ENCODE measurements at places on chromosomes 6 and 20.

DNA sequence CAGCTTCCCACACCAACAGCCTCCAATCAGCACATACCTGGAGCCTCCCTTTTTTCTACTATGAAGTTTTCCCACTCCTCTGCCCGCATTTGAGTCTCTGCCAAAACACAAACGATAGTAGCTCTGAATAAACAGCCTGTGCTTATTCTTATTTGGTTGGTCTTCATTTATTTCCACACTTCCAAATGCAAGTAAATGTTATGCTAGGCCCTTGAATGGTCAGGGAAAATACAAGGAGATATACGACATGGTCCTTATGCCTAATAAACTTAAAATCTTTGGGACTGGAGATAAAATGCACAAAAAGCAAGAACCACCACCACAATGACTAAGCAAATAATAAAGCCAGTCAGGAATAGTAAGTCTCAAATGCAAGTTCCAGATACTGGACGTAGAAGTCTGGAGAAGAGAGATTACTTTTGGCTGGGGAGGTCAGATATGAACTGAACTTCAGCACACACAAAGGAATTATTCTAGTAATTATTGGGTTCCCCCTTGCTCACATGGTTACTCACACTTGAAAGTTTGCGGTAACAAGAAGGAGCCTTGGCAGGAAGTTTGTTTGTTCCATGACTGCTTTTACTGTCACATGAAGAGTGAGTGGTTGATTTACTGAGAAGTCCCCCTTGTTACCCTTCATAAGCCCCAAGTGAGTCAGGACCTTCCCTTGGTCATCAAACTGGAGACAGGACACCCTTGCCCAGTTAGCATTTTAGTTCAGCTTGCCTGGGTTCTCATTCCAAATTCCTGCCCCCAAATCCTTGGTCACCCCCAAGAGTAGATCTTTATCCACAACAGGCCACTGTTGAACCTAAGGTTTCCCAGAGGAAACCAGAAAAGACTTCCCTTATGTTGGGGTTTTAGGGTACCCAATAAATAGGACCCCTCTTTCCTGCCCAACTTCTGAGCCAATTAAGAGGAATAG, 511.2 kb upstream of the JARID2 start:
- DNase-seq = peak; percentile 80

DNA sequence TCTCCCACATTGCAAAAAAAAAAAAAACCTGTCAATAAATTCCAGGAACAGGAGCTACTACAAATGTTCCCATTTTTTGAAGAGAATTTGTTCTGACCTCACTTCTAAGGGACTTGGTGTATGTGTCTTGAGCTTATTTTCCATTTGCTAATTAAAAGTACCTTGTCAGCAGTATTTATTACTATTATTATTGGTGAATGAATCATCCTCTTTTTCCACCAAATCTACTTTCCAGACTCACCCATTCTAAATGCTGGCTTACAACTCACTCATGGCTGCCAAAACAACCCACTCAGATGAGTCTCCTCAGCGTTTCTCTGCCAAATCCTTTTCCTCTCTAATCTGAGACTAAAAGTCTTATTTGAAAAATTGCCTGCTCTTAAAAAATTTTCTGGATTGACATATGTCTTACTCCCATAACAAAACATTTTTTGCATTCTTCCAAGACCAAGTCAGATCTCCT, 33.2 kb upstream of the TASP1 start:
- no peak for DNase-seq

- DNase-seq = peak; percentile 1
Measured at GRCh38 chr6:65259059-65259458, 448.0 kb downstream of the EYS start.

- peak; percentile 47 for DNase-seq
Measured at GRCh38 chr20:56816349-56816748, 187.2 kb downstream of the TFAP2C start.

DNA sequence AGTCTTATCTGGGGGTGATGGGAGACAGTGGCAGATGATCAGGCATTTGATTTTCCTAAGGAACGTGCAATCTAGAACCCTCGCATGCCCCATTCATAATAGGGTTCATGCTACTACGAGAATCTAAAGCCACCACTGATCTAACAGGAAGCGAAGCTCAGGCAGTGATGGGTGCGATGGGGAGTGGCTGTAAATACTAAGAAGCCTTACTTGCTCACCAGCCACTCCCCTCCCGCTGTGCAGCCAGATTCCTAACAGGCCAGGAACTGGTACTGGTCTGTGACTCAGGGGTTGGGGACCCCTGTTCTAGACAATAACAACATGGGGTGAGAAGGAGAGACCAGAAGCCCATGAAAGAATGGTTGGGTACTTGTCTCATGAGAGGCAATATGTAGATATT, 4.5 kb downstream of the TREML4 start:
- no peak for DNase-seq

GRCh38 chr6:145924600-145924999, 39.6 kb downstream of the SHPRH start:
- DNase-seq = no peak

DNA sequence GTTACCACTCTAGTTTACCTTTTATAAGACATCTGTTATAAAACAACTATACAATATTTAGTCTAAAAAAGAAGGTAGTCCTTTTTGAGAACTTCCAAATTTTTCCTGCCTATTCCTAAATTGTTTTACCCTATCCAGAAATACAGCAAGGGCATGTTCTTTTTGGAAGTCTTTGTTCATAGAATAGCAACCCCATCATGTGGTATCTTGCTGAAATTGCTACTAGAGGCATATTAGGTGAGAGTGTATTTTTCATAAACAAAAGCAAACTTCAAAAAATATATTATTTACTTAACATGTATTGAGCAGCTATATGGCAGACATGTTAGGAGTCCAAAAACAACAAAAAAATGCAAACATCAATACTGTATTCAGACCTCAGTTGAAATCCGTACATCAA, 371.8 kb upstream of the NRSN1 start:
- peak; percentile 4 for DNase-seq

DNA sequence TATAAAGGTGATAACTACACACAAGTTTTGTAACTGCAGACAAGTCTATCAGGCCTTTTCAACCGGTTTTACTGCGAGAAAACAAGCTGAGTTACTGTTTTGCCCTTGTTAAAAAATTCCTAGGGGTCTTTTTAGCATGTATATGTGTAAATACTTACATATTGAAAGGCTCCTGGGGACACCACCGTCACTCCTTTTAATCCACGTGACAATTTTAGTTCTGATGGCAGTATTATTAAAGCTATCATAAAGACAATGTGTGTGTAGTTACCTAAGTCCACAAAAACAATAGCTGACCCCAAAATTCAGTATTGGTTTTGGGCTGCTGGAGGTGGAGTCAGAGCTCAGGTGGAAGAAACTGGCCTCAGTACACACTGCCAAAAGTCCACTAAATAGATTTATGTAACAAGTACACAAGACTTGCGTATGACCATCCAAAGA, 41.3 kb upstream of the HFE start:
- no peak for DNase-seq

GRCh38 chr20:18922251-18922650, 108.7 kb downstream of the SCP2D1 start:
- DNase-seq = no peak

DNA sequence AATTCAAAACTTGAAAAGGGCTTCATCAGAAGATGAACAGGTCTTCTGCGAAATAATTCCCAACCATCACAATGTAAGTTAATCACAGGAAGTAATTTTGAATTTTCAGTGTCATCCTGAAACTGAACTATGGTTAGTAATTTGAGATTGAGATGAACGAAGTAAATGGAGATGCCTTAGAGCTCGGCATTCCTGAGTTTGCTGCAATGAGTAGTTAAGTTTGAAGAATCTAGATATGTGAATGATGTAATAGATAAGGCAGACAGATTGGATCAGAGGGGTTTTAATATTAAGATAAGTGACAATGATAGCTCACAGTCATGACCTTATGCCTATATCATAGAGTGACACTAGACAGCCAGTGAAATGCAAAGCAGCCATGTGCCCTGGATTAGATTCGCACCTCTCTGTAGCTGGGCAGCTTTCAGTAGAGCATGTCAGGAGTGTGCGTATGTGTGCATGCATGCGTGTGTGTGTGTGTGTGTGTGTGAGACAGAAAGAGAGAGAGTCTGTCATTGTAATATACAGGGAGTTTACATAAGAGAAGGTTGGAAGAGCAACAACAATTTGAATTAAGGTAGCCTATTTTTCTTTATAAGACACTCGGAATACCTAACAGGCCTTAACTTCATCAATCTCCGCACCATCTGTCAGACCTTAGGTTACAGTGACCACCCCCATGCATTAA, 233.0 kb downstream of the GMPR start:
- peak; percentile 24 for DNase-seq

- DNase-seq = no peak
Measured at GRCh38 chr6:31567531-31568370, 4.3 kb upstream of the LTA start.
